Osteocyte (in vitro differentiated cells): ENCODE measurements at places on chromosomes 11 and 22. TPM values are rescaled to one million over a fixed set of nuclear protein-coding genes. Genes with fewer than 3 reads are reported as not detected.

C11orf97 gene
- not detected in 2 replicates for total RNA-seq

HTR3A gene
- not detected in 2 replicates for total RNA-seq

SLC29A2 gene
- total RNA-seq, result 2.0 and 3.6 TPM in 2 replicates

SYT7 gene
- total RNA-seq, result 0.10 and 0.11 TPM in 2 replicates

CRKL gene
- total RNA-seq, result 56.0 and 58.8 TPM in 2 replicates

APLNR gene
- total RNA-seq, result not detected in 2 replicates

CARNS1 gene
- 0.24 and 0.27 TPM in 2 replicates for total RNA-seq

FREY1 gene
- total RNA-seq, result 0.81 and 1.5 TPM in 2 replicates

OR52N2 gene
- total RNA-seq, result not detected in 2 replicates

GLB1L2 gene
- total RNA-seq, result 0.21 TPM in 1 of 2 replicates, not detected in the other

TUBA8 gene
- total RNA-seq, result 1.8 TPM in 2 replicates

ANKK1 gene
- total RNA-seq, result not detected in 2 replicates

MMP8 gene
- total RNA-seq, result not detected in 2 replicates

PAMR1 gene
- total RNA-seq, result 3.8 and 4.4 TPM in 2 replicates

OR51I1 gene
- total RNA-seq, result not detected in 2 replicates

MS4A4E gene
- 0.30 TPM in 1 of 2 replicates, not detected in the other for total RNA-seq

KCNJ1 gene
- total RNA-seq, result not detected in 2 replicates

OR52L1 gene
- not detected in 2 replicates for total RNA-seq

OPCML gene
- total RNA-seq, result 0.11 TPM in 1 of 2 replicates, not detected in the other

FGF3 gene
- total RNA-seq, result 2.3 and 2.5 TPM in 2 replicates

MLC1 gene
- not detected in 2 replicates for total RNA-seq

OR2AG2 gene
- total RNA-seq, result 0.08 TPM in 1 of 2 replicates, not detected in the other

MGAT3 gene
- 9.4 and 10.9 TPM in 2 replicates for total RNA-seq
